ENCODE measurements at places on chromosomes 16 and 17.
A peak's percentile ranks its signal among the peaks of the same experiment; 100 is the strongest.

GRCh38 chr16:25270577-25270976, 12.9 kb upstream of the ZKSCAN2 start:
- no peak for DNase-seq

- no peak for DNase-seq
Observed at GRCh38 chr16:11131706-11132105, 124.3 kb downstream of the SOCS1 start.

GRCh38 chr17:47717261-47717697, 15.8 kb upstream of the TBX21 start:
- DNase-seq, result no peak

GRCh38 chr17:41404024-41404671, 6.7 kb upstream of the KRT31 start:
- DNase-seq, result peak; percentile 99

DNA sequence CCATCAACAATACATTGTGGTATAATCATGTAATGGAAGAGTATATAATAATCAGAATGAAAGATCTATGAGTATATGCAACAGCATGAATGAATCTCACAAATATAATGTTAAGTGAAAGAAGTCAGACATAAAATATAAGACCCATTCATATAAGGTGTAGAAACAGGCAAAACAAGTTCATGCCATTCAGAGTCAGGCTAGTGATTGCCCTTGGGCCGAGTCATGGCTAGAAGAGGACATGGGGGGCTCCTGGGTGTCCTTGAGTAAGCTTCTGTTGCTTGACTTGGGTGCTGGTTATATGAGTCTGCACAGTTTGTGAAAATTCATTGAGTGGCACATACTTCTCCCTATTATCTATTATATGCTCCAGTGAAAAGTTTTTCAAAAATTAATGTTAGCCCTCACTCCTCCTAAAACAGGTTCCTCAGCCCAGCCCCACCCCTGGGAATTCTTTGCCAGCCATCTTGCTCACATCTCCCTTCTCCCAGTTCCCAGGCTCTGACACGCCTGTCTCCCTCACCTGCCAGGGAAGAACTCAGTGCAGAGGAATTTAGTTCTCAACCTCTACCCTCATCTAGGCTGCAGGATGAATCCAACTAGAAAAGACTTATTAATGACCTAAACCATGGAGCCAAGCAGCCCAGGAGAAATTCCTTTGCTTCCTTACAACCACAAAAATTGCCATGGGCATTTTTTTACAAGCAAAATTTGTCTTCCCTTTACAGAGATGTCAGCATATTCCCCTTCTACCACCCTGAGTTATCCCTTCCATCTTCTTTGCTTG, 52.4 kb upstream of the NFAT5 start:
- DNase-seq, result no peak

DNA sequence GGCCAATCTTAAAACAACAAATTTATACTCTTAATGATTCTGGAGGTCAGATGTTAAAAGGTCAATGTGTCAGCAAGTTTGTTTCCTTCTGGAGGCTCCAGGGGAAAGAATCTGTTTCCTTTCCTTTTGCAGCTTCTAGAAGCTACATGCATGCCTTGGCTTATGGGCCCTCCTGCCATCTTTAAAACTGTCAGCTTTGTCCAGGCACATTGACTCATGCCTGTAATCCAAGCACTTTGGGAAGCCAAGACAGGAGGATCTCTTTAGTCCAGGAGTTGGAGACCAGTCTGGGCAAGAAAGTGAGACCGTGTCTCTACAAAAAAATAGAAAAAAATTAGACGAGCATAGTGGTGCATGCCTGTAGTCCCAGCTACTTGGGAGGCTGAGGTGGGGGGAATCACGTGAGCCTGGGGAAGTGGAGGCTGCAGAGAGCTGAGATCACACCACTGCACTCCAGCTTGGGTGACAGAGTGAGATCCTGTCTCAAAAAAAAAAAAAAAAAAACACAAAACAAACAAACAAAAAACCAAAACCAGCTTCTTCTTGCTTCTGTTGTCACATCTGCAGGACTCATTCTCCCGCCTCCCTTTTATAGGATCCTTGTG, 58.3 kb downstream of the NOS2 start:
- no peak for DNase-seq

- DNase-seq, result no peak
Observed at GRCh38 chr16:4465977-4466779, 8.2 kb downstream of the NMRAL1 start.

DNA sequence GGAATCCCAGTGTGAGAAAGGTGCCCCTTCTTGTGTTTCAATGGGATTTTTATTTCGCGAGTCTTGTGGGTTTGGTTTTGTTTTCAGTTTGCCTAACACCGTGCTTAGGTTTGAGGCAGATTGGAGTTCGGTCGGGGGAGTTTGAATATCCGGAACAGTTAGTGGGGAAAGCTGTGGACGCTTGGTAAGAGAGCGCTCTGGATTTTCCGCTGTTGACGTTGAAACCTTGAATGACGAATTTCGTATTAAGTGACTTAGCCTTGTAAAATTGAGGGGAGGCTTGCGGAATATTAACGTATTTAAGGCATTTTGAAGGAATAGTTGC, 567 bp downstream of the UBB start:
- peak; percentile 45 for DNase-seq

DNA sequence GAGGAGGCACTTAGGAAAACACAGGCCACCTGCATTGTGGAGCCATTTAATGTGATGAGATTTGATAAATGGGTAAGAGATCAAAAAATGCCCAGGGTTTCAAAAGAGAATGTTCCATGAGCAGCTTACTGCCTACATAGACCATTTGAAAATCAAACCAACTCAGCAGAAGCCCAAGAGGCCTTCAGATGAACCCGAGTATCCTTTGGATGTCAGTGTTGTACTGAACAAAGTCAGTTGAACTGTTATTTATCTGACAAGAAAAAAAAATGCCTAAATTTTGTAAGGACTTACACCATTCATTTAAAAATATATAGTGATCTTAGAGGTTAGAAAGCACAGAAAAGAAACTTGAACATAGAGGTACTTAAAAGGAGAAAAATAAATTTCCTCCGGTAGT, 381.7 kb downstream of the ZFHX3 start:
- DNase-seq, result peak; percentile 31

DNA sequence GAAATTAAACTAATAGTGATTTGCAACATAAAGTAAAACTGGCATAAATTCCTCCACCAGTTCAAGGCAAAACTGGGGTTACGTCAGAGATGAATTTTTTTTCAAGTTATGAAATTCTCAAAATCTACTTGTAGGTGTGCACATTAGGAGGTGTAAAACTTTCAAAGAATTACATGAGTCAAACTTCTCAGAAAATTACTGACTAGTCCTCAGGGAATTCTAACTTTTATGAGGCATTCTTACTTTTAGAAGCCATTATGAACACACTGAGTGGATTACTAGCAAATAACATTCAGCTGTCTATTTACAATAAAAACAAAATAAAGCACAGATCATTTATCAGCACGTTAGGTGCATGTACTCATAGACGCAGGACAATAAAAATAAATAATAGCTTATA, 348.7 kb downstream of the CDH11 start:
- no peak for DNase-seq

GRCh38 chr17:41736983-41737679, 2.7 kb upstream of the HAP1 start:
- no peak for DNase-seq

GRCh38 chr17:69406941-69407340, 7.6 kb upstream of the MAP2K6 start:
- DNase-seq, result peak; percentile 14

DNA sequence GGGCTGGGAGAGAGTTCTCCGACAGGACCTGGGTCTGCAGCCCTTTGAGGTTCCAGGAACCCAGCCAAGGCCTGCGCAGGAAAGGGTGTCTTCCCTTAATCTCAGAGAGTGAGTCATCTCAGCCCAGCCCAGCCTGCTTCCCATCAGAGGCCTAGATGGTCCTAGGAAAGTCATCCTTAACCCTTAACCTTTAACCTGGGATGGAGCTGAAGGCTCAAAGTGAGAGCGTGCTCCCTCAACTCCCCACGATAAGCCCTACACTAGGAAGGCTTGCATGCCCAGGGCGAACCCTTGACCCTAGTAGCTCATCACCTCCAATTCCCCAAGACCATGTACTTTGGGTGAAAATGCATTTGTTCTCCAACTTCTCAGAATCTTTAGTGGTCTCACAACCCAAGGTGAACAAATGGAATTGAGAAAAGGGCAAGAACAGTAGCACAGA, 4.8 kb upstream of the ATXN7L3 start:
- peak; percentile 65 for DNase-seq

DNA sequence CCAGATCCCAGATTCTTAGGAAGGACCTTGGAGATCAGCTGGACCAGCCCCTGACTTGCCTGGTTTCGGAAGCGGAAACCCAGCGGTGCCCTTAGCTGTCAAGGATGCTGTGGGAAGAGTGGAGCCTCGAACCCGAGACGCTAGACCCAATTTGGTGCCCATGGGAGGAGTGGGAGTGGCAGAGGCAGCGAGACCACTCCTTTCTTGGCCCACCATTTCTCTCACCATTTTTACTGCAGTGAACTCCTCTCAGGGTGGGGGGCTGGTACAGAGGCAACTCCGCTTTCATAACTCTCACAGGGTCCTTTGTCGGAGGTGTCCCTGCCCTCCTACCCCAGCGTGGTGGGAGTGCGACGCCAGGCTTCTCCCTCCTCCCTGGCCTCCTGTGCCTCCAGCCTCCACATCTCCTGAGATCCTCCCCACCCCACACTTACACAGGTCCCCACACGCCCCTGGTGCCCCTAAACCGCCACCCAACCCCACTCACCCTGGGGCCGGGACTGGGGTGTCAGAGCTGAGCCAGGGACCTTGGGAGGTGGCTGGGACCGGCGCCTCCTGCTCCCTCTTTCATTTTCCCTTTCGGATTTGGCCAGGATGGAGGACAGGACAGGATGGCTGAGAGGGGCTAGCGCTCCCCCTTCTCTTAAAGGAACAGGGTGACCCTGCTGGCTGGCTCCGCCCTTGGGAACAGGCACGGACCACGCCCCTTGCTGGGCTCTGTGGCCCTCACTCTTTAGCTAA, at the start of gene GJD3:
TSS of gene GJD3 (minus strand) at position 617 of the 741 bp plus-strand sequence. CDS start 922 bp downstream, outside the sequence.
- peak; percentile 57 for DNase-seq

GRCh38 chr17:77867308-77867781, 91.2 kb upstream of the TNRC6C start:
- DNase-seq, result no peak

GRCh38 chr16:86087896-86088230, 188.9 kb downstream of the IRF8 start:
- DNase-seq, result no peak

DNA sequence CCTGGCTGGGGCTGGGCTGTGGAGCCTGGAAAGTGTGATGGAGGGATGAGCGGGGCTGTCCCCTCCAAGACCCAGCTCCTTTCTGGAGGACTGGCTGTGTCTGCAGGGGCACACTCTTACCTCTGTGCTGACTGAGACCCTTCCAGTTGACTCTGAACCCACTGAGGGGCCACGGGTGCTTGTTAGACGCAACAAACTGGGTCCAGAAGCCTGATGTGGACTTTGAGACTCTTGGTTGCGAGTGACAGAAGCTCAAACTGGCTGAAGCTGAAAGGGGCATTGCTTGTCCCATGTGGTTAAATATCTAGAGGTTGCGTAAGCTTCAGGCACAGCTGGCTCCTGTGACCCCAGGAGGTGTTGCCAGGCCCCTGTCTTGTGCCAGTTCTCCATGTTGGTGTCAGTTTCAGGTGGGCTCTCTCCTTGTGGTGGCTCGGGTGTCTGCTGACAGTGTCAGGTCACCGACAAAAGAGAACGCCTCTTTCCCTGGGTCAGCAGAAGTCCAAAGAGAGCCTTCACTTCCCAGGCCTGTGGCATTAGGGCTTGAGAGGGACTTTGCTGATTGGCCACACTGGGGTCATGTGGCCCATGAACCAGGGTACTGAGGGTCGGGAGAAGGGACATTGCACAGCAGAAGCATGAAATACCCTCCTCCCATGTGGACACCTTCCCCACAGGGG, 16.7 kb downstream of the ADCY7 start:
- DNase-seq, result no peak

DNA sequence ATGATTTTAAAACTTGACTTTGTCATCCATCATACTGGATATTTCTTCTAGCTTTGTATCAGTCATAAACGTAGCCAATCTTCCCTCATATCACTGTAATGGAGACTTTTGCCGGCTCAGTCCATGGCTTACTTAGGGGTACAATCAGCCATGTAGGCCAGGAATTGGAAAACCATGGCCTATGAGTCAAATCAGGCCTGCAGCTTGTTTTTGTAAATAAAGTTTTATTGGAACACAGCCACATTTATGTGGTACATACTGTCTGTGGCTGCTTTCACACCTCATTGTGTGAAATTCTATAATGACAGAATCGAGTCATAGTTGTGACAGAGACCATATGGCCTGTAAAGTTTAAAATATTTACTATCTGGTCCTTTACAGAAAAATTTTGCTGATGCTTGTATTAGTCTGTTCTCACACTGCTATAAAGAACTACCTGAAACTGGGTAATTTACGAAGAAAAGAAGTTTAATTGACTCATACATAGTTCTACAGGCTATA, 64.5 kb upstream of the CDH13 start:
- no peak for DNase-seq

DNA sequence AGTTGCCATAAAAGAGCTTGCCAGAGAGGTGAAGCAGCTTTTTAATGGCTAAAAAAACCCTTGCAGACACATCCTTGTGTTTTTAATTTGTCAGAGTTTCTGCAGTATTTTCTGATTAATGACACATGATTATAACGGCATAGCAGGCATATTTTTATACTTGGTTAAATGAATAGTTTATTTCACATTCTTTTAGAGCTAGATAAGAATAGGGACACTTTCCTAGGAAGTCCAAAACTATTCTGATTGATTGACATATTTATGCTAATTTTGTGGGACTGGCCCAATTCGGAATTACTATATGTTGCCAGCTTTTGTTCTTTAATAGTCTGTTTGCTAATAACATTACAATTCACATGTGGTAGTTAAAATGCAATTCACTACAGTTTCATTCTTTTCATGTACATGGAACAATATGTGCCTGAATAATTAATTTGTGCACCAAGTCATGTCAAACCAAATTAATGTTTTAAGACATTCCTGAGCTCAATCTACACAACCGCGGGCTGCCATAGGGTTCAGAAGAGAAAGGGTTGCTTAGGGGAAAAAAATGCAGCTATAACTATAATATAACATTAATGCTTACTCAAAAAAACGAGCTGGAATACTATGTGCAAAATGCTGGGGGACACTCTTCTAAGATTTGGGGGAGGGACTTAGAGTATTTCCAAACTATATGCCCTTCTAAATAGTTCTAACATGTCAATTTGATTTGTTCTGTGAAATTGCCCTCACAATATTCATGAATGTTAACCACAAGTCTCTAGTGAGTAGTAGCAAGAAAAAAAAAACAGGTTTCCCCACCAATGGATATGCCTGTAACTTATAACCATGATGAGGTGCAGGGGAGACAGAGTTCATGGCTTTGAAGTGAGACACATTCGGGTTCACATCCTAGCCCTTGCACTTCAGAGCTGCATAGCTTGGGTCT, 305.4 kb downstream of the CEP112 start:
- DNase-seq, result peak; percentile 82
